Stimulated activated CD8-positive, alpha-beta memory T cell treated with anti-CD3 and anti-CD28 coated beads, Interleukin-4, amount 100 ng/mL, for 1 hour (primary cell): ENCODE measurements at places on chromosomes 5 and 9.

DNA sequence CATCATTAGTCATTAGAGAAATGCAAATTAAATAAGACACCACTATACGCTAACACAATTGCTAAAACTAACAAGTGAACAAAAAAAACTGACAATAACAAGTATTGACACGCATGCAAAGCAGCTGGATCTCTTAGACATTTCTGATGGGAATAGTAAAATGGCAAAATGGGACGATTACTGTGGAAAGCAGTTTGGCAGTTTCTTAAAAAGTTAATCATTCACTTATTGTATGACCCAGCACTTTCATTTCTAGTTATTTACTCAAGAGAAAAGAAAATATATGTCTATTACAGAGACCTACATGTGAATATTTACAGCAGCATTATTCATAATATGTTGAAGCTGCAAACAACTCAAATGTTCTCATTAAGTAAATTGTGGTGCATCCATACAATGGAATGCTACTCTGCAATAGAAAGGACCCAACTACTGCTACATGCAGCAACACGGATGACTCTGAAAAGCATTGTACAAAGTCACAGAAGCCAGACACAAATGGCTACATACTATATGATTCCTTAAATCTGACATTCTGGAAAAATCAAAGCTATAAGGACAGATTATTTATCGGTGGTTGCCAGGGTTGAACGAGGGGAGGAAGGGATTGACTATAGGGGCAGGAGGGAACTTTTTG is 96.8 kb upstream of the ITGA2 start:
- DNase-seq, result no peak

DNA sequence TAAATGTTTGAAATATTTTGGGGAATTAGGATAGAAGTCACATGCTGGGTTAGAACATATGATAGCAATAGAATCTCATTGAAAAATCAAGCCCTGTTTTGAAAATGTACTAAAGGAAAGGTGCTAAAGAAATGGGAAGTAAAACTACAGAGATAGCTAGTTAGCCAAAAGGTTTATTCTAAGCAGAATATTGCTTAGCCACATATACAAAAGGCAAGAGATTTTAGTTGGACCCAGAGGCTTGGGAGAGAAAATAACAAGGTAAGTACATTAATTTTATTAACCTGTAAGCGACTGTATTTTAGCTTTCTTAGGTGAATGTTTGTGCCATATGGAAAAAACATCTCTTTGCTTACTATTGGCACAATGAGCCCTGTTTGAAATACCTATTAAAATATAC is 108.3 kb downstream of the RPS23 start:
- DNase-seq, result no peak

DNA sequence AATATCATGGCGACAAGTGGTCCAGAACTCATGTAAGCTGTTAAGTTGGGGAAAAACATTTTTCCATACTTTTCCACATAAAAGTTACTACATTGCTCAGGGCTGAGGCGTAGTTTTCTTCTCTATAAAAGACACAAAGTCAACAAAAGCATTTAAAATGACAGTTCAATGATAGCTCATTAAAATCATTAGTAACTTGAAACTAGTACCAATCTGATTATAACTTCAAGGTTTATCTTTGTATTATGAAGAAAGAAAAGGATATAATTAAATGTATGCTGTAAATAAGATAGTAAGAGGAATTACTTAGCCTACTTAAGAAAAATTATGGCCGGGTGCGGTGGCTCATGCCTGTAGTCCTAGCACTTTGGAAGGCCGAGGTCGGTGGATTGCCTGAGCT is 9.9 kb downstream of the NME5 start:
- DNase-seq, result no peak

DNA sequence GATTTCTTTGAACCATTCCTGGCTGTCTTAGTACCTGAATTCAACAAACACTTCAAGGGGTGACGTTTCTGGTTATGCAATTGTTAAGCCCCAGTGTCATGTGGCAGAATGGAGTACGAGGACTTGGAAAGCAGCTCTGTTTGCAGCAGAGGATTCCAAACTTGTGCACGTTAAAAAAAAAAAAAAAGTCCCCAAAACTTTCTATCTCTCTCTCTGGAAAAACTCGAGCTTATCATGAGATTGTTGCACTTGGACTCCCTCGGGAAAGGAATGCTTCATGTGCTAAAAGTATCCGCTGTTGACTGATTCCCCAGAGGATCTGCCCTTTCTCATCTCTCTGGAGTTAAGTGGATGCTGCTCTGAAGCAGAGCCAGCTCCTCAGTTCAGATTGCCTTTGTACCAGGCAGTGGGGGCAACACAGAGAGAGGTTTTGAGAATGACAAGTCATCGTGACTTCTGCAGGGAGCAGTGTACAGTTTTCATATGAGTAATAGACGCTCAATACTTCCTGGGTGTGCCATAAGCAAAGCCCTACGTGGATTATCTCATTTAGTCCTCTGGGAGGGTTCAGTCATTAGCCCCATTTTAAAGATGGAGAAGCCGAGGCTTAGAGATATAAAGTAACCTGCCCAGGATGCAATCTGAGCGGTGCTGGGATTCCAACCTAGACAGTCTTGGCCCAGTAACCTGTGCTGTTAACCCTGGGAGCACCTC is 28.1 kb downstream of the TMOD1 start:
- no peak for DNase-seq

DNA sequence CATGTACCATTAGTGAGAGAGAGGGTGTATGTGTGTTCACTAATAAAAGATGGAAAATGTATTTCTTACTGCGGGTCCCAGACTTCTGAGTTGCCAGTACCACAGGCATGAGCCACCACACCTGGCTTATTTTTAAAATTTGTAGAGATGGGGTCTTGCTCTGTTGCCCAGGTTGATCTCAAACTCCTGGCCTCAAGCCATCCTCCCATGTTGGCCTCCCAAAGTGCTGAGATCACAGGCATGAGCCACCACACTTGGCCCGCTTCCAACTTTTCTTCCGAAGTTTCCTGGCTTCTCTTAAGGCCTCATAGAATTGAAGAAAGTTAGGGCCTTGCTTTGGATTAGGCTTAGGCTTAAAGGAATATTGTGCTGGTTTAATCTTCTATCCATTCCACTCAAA is 40.4 kb upstream of the F2RL2 start:
- no peak for DNase-seq

- no peak for DNase-seq
These were observed 36.8 kb downstream of the PHF2 start for GRCh38 chr9:93613174-93613573.

DNA sequence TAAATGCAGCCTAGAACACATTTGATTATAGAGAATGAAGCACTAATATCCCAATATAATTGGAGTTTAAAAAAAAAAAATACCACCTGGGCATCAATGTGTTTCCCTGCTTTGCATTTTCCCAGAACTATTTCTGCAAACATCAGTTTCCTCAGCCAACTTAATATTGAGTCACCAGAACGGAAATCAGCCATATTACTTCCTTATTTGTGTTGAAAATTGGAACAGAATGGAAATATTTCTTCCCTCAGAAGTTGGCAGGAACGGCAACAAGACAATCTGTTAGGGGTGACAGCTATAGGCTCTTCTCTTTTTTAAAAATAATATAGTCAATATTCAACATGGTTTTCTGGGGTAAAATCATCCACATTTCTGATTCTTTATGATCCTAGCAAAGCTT is 4.0 kb downstream of the MFAP3 start:
- no peak for DNase-seq

- DNase-seq, result no peak
These were observed 36.0 kb downstream of the NR6A1 start for GRCh38 chr9:124735121-124735520.

- no peak for DNase-seq
These were observed 125.1 kb downstream of the PDE4D start for GRCh38 chr5:59768152-59769040.

- no peak for DNase-seq
These were observed 33.6 kb downstream of the WWC1 start for GRCh38 chr5:168324859-168325630.

DNA sequence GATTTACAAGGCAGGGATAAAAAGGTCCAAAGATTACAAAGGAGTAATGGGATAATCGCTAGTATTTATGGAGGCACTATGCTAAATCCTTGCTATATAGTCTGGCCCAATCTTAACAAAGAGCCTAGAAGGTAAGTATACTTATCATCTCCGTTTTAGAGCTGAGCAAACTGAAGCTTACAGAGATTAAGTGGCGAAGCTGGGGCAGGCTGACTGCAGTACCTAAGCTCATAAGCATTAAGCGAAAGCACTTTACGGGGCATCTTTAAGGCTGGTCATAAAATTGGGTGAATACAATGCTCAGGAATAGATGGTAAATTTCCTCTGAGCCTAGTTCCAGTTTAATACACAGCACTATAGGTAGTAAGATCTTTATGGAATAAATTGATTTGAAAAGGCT is 30.0 kb upstream of the ZNF366 start:
- no peak for DNase-seq

DNA sequence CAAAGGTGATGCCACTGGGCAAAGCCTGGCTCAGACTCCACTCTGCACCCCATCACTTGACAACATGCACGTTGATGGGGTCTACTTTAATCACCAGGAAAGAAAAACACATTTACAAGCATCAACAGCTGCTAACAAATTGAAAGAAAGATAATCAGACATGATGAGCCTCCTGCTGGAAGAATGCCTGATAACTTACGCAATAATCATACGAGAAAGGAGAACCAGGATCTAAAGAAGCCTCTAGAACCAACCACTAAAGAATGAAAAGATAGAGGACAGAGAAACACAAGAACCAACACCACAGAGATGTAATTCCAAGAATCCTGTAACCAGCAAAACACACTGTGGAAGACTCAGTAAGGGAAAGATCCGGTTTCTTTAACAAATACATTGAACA is 120.3 kb upstream of the ICE1 start:
- no peak for DNase-seq

- no peak for DNase-seq
These were observed 30.3 kb downstream of the FOXD1 start for GRCh38 chr5:73418244-73418691.

- no peak for DNase-seq
These were observed 204.7 kb upstream of the RFX3 start for GRCh38 chr9:3730511-3730922.

- DNase-seq, result no peak
These were observed 21.1 kb upstream of the IGFBPL1 start for GRCh38 chr9:38445154-38446043.

DNA sequence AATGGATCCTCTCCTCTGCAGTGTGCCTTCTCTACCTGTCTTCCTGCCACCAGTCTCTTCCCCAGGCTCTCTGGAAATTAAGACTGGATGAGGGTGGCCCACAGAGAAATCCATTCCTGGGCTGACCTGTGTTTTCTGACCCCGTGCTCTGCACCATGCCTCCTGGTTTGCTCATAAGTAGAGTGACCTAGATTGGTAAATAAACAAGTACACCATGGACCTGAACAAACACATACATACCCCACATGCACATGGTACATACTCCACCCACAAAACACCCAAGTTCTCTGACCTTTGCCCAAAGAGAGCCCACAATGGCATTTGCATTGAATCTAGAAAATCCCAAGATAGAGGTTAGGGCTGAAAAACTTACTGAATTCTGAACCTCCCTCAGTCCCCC is 77.5 kb upstream of the PLPP6 start:
- DNase-seq, result no peak

GRCh38 chr5:143882520-143882919 is 70.6 kb downstream of the HMHB1 start:
- DNase-seq, result no peak

- no peak for DNase-seq
These were observed 142.9 kb upstream of the MSX2 start for GRCh38 chr5:174581479-174581878.

GRCh38 chr5:9188131-9188530 is 357.7 kb downstream of the SEMA5A start:
- no peak for DNase-seq

GRCh38 chr9:38213631-38214299 is 144.7 kb upstream of the SHB start:
- DNase-seq, result no peak

- DNase-seq, result no peak
These were observed 450.5 kb downstream of the ELAVL2 start for GRCh38 chr9:23375511-23375910.

GRCh38 chr5:54799645-54800044 is 185.7 kb downstream of the ESM1 start:
- no peak for DNase-seq

GRCh38 chr5:32249668-32250067 is 63.1 kb downstream of the MTMR12 start:
- no peak for DNase-seq

- DNase-seq, result no peak
These were observed 134.7 kb upstream of the DMRT1 start for GRCh38 chr9:706606-707459.

DNA sequence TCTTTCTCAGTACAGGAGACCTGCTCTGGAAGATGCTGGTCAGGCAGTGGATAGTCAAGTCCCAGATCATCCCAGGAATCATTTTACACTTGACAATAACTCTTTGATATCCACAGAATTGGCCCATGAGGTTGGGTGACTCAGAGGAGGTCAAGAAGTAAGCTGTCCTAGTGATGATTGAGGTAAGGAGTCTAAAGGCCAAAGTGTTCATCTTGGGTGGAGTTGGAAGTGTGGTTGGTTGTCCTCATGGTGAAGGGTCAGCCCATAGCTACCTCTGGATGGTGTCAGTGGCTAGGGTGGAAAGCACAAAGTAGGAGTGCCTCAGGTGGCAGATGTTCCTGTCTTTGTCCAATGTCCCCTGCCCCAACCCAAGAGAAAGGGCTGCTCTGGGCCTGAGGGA is 24.1 kb upstream of the RCL1 start:
- no peak for DNase-seq

DNA sequence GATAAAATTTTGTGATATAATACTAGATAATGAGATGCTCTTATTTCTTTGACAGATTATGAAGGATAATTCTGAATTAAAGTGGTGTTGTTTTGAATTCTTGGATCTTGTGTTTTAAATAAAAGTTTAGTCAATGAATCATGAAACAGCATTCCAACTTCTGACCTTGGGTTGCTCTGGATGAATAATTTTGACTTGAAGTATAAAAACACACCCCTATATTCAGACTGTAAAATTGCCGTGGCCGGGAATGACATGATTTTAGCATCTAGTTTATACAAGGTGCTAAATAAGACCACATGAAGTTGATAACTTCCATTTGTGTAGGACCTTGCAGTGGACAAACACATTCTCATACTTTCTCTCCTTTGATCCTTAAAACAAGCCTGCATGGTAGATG is 67.2 kb upstream of the DAP start:
- no peak for DNase-seq

DNA sequence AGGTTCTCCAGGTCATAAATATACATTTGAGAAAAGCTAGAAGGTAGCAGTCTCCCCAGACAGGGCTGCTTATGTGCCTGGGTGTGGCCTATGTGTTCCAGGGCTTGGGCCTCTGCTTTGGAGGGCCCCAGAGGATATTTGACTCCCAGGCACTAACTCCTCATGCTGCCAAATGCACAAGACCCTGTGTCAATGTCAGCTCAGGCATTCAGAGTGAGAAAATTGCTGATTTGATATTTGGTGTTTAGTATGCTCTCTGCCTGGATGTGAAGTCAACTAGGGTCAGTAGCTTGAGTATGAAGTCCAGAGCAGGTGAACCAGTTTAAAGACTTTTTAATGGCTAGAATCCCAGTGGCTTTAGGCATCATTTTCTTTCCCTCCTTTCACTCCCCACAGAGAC is 57.5 kb upstream of the IL7R start:
- no peak for DNase-seq

- DNase-seq, result no peak
These were observed 96.3 kb downstream of the ADAMTS12 start for GRCh38 chr5:33795496-33795895.
